ENCODE measurements at places on chromosomes 1 and 21.

DNA sequence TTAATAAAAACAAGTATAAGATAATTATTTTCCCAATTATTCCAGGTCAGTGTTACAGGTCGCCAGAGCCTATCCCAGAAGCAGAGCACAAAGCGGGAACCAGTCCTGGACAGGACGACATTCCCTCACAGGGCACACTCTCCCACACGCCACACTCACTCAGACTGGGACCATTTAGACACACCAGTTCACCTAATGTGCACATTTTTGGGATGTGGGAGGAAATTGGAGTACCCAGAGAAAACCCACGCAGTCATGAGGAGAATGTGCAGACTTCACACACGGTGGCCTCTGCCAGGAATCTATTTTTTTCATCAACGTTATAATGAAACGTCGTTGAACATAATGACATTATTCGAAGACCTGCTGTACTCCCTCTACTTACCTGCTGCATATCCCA, 20.5 kb upstream of the NRDC start:
- no peaks in the 10 kb centered on the region for H3K36me3 ChIP-seq
- H3K4me1 ChIP-seq: no peaks in the 10 kb centered on the region
- no peak overlapping the region for H3K27ac ChIP-seq
- no peak for DNase-seq
- no peak overlapping the region for H3K4me3 ChIP-seq

DNA sequence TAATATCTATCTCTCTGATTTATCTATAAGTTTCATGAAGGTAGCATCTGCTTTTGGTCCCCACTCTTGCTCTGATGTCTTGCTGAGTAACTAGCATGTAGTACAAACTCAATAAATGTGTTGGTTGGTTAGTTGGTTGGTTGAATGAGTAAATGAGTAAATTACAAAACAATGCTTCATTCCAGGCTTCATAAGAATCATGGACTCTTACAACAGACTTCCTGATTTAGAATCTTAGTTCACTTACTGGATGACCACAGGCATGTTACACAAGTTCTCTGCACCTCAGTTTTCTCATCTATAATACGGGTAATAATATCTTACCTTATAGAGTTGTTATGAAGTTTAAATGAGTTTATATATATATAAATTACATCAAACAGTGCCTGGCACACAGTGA, 98.6 kb downstream of the ZNF281 start:
- no peak overlapping the region for H3K4me3 ChIP-seq
- no peak overlapping the region for H3K27ac ChIP-seq
- H3K4me1 ChIP-seq: peaks cover 3% of the 10 kb centered on the region
- peaks cover 4% of the 10 kb centered on the region for H3K27me3 ChIP-seq

- DNase-seq: no peak
- H3K4me1 ChIP-seq: no peaks in the 10 kb centered on the region
- H3K36me3 ChIP-seq: no peaks in the 10 kb centered on the region
- H3K27me3 ChIP-seq: no peaks in the 10 kb centered on the region
- H3K4me3 ChIP-seq: no peak overlapping the region
These were observed 10.4 kb downstream of the LAMB3 start for GRCh38 chr1:209641832-209642172.

- no peak overlapping the region for H3K27ac ChIP-seq
- DNase-seq: no peak
- no peaks in the 10 kb centered on the region for H3K27me3 ChIP-seq
- H3K36me3 ChIP-seq: peaks cover 30% of the 10 kb centered on the region
These were observed 30.7 kb upstream of the EDN2 start for GRCh38 chr1:41515131-41515678.

- peaks cover 34% of the 10 kb centered on the region for H3K36me3 ChIP-seq
- no peak overlapping the region for H3K27ac ChIP-seq
- H3K4me3 ChIP-seq: no peak overlapping the region
- H3K4me1 ChIP-seq: peaks cover 12% of the 10 kb centered on the region
These were observed 65.2 kb downstream of the CNST start for GRCh38 chr1:246631426-246631825.

DNA sequence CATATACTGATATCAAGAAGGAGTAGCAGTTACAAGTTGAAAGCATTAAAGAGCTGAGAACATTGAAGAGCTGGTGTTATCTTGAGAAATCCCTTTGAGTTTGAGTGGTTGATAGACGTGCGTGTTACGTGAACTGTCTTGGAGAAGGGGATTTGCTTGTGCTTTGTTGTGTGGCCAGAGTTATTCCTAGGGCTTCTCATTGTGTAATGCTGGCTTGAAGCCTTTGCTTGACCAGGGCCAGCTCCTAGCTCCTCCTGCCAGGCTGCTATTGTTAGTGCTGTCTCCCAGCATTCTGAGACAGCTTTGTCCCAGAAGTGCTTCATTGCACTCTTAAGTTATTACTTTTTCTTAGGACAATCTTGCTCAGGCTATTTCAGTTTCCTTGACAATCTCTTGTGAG, 116.2 kb upstream of the KCNK2 start:
- no peak overlapping the region for H3K4me3 ChIP-seq
- peaks cover 7% of the 10 kb centered on the region for H3K27me3 ChIP-seq
- no peak for DNase-seq
- no peaks in the 10 kb centered on the region for H3K4me1 ChIP-seq
- H3K36me3 ChIP-seq: no peaks in the 10 kb centered on the region

DNA sequence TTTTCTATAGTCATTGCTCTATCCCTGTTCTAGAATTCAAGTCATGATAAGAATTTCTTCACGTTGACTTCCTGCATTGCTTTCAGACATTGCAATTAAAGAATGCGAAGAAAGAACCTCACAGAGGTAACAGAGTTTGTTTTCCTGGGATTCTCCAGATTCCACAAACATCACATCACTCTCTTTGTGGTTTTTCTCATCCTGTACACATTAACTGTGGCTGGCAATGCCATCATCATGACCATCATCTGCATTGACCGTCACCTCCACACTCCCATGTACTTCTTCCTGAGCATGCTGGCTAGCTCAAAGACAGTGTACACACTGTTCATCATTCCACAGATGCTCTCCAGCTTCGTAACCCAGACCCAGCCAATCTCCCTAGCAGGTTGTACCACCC, 10.6 kb downstream of the APCS start:
- H3K4me1 ChIP-seq: no peaks in the 10 kb centered on the region
- peaks cover 34% of the 10 kb centered on the region for H3K27me3 ChIP-seq
- H3K4me3 ChIP-seq: no peak overlapping the region
- no peak for DNase-seq
- H3K27ac ChIP-seq: no peak overlapping the region

- no peak overlapping the region for H3K27ac ChIP-seq
- H3K4me3 ChIP-seq: no peak overlapping the region
These were observed 40.0 kb downstream of the ABCG1 start for GRCh38 chr21:42258885-42259407.

GRCh38 chr1:221663321-221663720, 78.6 kb downstream of the DUSP10 start:
- no peak for DNase-seq
- H3K36me3 ChIP-seq: no peaks in the 10 kb centered on the region
- no peak overlapping the region for H3K4me3 ChIP-seq
- H3K27me3 ChIP-seq: peaks cover 2% of the 10 kb centered on the region

DNA sequence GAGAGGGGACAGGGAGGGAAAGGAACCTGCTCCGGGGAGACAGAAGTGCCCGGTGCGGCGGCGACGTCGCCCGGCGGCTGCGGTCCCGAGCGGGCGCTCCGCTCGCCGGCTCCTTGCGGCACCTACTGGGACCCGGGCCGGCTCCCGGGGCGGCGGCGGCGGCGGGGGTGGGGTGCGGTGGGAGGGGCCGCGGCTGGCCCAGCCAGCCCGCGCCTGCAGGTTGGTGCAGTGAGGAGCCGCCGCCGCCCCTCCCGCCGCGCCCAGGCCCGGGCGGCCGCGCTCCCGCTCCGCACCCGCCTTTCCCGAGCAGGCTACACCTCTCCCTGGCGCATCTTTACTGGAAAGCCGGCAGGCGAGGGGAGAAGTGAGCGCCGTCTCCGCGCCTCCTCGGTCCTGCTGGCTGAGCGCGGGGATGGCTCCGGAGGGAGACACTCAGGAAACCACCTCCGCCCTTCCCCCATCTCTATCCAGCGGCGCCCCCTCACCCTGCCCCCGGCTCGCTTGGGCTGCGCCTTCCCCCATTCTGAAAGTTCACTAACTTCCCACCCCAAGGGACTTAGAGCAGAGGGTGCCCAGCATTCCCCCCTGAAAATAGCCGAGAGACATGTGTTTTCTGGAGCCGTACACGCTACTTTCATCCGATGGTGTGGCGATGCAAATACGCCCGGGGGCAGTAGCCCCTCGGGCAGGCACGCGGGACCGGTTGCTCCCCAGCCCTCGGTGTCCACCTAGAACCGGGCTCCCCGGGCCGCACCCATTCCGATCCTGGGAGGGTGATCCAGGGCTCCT, at the start of gene PLD5:
Gene PLD5, minus strand, starts transcription at position 127 of the 789 bp plus-strand sequence.
- H3K27ac ChIP-seq: no peak within 1 kb of the TSS
- no peaks in the 10 kb centered on the region for H3K36me3 ChIP-seq
- peak; percentile 7 for DNase-seq

- no peak overlapping the region for H3K27ac ChIP-seq
- H3K4me1 ChIP-seq: peaks cover 3% of the 10 kb centered on the region
- DNase-seq: no peak
These were observed 441.5 kb downstream of the PLA2G4A start for GRCh38 chr1:187270256-187270655.

GRCh38 chr1:73516451-73516850, 681.5 kb downstream of the LRRIQ3 start:
- no peaks in the 10 kb centered on the region for H3K4me1 ChIP-seq
- H3K27me3 ChIP-seq: no peaks in the 10 kb centered on the region
- no peak for DNase-seq
- no peaks in the 10 kb centered on the region for H3K36me3 ChIP-seq

DNA sequence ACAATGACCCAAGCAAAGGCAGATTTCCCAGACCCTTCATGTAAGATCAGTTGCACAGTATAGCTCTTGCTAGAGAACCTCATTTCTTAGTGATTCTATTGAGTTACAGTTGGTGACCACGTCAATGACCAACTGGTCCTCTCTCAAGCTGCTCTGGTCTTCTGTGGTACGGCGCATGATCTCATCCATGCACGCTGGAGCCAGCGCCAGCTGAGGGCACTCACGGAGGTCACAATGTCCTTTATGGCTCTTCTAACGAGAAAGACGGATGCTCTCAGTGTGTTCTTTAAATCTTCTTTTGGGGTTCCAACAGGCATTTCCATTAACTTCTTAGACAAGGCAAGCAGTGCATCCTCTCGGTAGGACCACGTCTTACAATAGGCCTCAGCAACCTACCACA, 22.3 kb downstream of the CEP104 start:
- no peak overlapping the region for H3K27ac ChIP-seq
- H3K4me1 ChIP-seq: no peaks in the 10 kb centered on the region
- H3K4me3 ChIP-seq: no peak overlapping the region
- peaks cover 52% of the 10 kb centered on the region for H3K36me3 ChIP-seq
- DNase-seq: no peak

GRCh38 chr1:38834937-38835827, 24.4 kb downstream of the RRAGC start:
- H3K4me1 ChIP-seq: no peaks in the 10 kb centered on the region
- H3K4me3 ChIP-seq: no peak overlapping the region
- H3K27ac ChIP-seq: no peak overlapping the region
- H3K27me3 ChIP-seq: peaks cover 1% of the 10 kb centered on the region
- DNase-seq: peak; percentile 53

DNA sequence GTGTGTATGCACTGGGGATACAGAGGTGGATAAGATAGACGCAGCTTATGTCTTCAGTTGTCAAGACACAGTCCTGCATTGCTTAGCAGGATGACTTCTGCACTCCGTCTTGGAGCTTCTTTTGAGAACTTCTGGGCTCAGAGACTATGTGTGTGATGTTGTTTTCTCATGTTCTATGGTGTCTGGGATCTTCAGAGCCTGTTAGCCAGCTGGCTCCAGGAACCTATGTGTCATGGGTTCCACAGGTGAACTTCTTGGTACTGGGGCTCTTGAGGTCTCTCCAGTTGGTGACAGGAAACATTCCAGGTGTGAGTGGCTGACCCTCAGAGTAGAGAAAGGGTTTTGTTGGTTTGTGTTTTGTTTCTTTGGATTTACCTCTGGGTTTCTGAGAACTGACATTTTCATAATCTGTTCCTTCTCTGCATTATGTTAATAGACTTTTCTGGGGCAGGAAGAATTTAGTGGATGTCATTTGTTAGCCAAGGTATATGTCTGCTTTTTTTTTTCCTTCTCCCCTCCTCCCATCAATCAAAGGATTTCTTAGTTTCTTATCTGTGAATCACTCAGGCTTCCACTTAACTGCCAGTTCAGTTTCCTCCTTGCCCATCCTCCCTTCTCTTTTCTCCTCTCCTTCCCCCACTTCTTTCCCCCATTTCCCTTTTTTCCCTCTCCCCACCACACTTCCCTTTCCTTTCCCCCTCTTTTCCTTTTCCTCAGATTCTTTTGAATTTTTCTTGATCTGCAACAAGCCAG, 18.1 kb downstream of the FGGY start:
- H3K27me3 ChIP-seq: no peaks in the 10 kb centered on the region
- H3K4me1 ChIP-seq: peaks cover 7% of the 10 kb centered on the region
- H3K36me3 ChIP-seq: no peaks in the 10 kb centered on the region

DNA sequence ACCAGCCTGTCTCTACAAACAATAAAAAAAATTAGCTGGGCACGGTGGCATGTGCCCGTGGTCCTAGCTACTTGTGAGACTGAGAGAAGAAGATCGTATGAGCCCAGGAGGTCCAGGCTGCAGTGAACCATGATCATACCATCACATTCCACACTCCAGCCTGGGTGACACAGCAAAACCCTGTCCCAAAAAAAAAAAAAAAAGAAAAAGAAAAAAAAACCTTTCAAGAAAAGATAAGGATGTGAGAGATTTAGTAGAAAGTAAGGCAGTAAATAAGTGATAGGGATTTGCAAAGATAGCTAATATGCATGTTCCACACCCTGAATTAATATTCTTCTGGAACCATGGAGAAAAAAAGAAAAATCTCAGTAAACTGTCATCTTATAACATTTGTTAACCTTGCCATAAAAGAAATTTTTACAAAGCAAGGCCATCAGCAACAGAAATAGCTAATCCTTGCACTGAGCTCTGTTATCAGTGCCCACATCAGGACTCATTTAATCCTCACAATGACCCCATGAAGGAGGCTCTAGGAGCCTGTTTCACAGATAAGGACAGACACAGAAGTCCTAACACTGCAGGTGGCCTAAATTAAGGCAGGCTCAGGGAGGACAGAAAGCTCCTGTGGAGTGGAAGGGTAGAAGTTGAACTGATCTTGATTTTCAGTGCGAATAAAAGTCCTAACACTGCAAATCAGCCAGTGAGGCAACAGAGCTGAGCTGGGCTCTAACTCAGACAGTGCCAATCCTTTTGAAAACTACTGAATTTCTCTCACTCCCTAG, 7.6 kb downstream of the GNB1 start:
- H3K27me3 ChIP-seq: no peaks in the 10 kb centered on the region
- no peak for DNase-seq
- H3K4me1 ChIP-seq: peaks cover 72% of the 10 kb centered on the region
- no peak overlapping the region for H3K4me3 ChIP-seq
- H3K27ac ChIP-seq: peak overlapping the region; percentile 60

DNA sequence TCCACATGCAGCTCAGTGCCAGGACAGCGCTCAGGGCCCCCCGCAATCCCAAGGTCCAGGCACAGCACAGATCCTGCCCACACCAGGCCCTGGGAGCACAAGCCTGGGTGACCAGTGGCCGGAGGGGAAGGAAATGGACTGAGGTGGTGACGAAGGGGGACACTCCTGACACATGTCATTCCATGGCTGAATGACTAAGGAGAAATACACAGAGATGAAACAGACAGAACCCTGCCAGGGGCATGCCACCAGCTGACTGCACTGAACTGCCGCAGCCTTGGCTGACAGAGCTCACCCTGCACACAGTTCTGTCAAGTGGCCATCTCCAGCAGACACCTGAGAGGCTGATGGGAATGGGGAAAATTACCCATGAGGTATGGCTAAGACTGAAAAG, 56.1 kb downstream of the HSF2BP start:
- H3K27me3 ChIP-seq: no peaks in the 10 kb centered on the region
- H3K27ac ChIP-seq: no peak overlapping the region
- no peaks in the 10 kb centered on the region for H3K36me3 ChIP-seq
- DNase-seq: no peak

Measured in activated CD4-positive, alpha-beta T cell treated with anti-CD3 and anti-CD28 coated beads for 36 hours (primary cell).